ENCODE measurements at places on chromosomes 3 and 15.

DNA sequence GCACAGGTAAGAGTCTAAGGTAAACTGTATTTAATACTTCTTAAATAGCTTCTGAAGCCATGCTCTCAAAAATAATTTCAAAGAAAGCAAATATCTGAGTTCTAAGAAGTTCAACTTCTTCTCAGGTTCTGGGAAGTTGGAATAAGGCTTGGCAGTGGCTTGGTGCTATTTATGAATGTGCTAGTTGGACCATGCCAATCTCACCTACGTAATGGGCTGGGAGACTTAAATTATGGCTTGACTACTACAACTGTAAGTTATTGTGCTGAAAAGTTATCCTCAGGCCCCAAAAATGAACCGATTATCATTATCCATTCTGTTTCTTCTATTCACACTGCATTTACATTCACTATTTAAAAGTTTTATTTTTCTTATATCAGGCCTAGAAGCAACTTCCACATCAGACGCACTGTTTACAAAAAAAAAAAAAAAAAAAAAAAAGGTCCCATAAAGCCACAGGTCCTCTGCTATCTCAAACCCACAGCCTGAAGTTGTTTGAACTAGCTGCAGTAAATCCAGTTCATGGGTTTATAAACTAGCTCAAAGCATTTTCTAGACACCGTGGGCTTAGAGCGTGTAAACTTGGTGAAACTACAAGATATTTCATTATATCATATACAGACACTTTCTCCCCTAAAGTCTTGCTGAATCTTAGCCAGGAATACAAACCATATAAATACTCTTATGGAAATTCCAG lies 3.4 kb downstream of the LRIG1 start:
- no peak for DNase-seq

- no peak for DNase-seq
Observed at GRCh38 chr15:75841626-75842025, 1.6 kb upstream of the UBE2Q2 start.

GRCh38 chr3:161821591-161821990 lies 325.0 kb downstream of the OTOL1 start:
- no peak for DNase-seq

- DNase-seq = peak; percentile 70
Observed at GRCh38 chr3:64399205-64399800, 174.0 kb upstream of the PRICKLE2 start.

GRCh38 chr3:42730294-42730693 lies 27.7 kb upstream of the HHATL start:
- no peak for DNase-seq

- no peak for DNase-seq
Observed at GRCh38 chr3:70890020-70890394, 577.6 kb upstream of the MDFIC2 start.

DNA sequence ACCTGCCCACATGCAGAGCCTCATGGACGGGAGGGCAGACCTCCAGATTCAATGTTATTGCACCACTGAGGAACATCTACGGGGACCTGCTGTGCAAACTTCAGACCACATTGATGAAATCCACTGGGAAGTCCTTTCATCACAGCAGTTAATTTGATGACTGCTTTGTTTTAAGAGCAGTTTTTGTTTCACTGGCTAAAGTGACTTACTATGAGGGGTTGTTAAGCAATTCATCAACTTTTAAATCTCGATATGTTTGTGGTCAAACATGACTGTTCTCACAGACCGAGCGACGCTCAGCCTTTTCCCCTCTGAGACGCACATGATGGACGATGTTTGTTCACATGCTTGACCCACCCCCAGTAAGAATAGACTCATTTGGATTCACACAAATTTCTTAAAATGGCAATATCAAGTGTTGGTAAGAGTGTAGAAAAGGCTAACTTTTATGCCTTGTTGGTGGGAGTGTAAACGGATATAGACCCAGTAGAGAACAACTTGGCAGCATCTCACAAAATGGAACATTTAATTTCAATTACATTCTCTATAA lies 35.9 kb upstream of the IREB2 start:
- no peak for DNase-seq

- peak; percentile 44 for DNase-seq
Observed at GRCh38 chr15:89999676-90000185, 1.4 kb upstream of the ZNF710 start.

DNA sequence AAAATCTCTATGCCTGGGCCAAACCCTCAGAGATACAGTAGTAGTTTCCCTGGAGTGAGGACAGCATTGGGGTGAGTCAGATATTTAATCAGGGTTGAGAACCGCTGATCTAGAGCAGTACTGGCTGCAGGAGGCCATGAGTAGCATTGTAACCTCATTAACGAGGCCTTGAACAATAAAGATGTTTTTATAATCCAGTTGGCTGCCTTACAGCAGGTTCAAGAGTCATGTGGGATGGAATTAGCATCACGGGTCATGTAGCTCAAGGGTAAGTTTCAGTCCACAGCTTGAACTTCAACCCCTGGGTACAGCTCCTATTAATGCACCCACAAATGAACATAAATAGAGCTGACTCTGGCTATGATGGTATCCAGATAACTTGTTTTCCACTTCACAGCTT lies 5.1 kb downstream of the HPS3 start:
- DNase-seq = peak; percentile 24

DNA sequence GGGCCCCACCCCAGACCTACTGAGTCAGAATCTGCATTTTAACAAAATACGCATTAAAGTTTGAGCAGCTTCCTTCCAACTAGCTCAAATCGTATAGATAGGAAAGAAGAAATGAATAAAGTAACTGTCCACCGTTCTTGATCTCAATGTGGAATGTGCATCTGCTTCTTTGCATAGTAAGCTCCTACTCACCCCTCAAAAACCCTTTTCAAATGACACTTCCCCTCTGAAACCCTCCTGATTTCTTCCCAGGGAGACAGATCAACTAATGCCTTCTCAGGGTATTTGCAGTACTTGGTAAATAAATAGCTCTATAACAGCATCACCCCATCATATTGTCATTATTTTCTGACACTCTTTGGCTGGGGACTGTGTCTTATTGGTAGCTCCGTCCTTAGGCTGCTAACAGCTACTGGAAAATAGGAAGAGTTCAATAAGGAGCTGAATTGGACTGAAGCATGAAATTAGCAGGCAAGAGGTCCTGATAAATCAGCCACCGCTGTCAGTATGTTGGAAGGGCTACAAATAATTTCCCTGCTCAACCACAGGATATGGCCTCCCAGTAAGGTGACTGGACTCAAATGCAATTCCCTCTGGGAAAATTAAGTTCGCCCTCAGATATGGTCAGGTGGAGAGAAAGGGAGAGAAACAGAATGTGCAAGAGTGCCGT lies 10.2 kb downstream of the OXTR start:
- no peak for DNase-seq

DNA sequence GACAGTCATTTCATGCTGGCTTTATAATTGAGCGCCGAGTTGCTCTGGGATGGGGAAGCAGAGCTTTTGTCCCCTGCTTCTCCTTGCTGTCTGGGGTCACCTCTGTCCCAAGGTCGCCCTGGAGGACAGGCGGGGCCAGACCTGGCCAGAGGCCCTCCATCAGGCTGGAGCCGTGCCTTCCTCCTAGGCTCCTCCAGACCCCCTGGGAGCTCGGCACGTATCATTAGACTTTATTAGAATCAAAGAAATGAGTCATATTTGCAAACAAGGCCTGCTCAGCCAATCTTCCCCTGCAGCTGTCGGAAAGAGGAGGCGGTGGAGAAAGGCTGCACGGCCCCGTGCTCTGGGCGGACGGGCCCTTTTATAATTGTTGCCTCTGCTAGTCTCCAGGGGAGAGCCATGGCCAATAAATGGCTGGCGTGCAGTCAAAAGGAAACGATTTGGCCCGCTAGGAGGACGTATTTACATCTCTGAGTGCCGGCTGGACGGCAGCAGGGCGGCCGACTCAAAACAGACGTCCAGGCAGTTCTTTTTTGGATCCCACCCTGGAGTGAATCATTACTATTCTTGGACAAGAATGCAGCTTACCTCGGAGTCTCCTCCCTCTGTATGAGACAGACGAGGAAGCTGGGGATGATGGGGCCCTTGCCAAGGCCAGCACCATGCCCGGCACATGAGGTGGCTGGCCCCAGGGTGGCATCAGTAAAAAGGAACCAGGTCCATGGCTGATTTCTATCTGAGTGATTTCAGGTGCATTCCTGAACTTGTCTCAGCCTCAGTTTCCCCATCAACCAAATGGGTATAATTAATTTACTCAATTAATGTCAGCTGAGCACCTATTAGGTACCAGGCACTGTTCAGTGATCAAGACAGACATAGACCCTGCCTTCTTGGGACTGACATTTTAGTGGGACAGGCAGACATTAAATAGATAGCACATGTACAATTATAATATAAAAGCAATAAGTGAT lies 50.6 kb downstream of the SLC6A6 start:
- DNase-seq = peak; percentile 92

DNA sequence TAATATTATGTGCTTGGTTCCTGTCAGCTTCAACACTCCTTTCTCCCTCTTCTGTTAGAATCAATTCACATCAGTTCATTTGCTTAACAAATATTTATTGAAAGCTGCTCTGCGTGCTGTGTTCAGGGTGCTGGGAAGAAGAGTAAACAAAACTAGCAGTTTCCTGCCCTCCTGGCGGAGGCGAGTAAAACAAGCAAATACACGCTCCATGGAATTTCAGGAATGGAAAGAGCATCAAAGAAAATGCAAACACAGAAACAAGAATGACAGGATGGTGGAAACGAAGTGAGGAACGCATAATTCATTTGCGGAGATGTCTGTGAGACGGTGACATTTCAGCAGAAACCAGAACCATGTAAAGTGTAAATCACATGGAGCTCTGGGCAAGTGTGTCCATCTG lies 49.4 kb upstream of the SPTSSB start:
- DNase-seq = peak; percentile 91

- DNase-seq = no peak
Observed at GRCh38 chr3:18687286-18687685, 262.1 kb upstream of the SATB1 start.

- no peak for DNase-seq
Observed at GRCh38 chr3:48990636-48991469, 812 bp downstream of the P4HTM start.

- DNase-seq = peak; percentile 57
Observed at GRCh38 chr3:46372492-46373359, 2.0 kb downstream of the CCR5 start.

DNA sequence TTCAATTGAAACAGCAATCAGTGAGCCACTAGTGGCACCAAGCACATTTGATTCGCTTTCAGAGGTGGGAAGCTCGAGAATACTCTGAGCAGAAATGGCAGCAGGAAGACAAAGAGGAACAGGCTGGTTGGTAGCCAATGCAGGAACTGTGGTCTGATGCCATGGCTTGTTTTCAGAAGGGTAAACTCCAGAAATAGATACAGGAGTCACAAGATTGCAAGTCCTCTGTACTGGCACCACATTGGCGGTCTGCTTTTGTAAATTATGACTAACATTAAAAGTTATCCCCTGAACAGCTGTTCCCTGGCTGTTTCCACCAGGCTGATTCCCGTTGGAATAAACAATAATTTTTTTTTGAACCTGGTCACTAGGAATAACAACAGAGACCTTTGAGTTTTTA lies 35.5 kb downstream of the USF3 start:
- DNase-seq = no peak

DNA sequence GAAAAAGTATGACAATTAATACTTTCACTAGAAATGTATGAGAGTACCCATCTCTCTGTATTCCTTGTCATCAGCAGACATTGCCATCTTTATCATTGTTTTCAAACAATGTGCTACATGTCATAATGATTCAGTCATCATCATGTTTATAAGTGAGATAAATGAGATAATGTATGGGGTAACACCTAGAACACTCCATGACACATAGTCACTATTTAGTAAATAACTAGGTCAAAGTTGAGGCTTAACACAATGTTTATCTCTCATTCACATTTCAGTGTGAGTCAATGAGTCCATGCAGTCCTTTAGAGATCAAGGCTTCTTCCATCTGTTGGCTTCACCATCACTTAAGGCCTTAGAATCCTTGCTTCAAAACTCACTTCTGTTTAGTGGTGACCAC lies 70.0 kb downstream of the NLGN1 start:
- peak; percentile 68 for DNase-seq

DNA sequence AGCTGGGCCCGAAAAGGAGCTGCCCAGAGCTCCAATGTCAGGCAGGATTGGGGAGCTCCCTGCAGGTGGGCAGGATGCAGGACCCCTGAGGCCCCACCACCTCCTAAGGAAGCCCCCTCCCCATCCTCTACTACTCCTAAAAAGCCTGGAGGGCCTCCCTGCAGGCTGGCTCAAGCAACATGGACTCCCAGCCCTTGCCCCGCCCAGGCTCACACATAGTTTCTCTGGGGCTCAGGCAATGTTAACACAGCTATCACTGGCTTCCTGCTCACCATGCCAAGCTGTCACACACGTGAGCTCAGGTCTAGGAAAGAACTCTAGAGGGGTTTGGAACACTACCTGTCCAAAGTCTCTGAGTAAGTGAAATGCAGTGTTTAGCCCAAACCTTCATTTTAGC lies 65.4 kb upstream of the ZNF148 start:
- DNase-seq = peak; percentile 41

- peak; percentile 51 for DNase-seq
Observed at GRCh38 chr15:51737522-51738305, at the start of gene LYSMD2. Gene LYSMD2, minus strand, starts transcription at chr15:51737655. Its CDS starts 33 bp downstream, at chr15:51737622.

DNA sequence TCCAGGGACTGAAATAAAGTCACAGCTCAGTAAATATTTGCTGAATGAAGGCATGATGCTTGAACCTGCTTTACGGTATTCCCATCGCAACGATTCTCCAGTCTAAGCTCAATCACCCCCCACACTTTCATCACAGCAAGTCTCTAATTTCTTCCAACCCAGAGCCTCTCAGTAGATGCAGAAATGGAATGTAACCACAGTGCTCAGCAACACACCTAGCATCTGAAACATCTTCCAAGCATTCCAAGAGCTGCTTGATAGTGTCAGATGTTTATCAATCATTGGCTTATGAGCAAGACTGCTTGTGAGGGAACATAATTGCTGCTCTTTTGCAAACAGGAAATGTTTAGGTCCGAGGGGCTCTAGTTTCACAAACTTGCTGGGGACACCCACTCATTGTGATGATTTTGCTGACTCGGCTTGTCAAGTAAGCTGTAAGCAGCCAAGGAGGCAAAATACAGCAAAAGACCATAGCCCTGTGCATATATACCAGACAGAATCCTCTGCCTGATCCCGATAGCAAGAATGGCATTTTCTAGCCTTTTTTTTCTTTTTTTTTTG lies 751.2 kb downstream of the NR2F2 start:
- no peak for DNase-seq

DNA sequence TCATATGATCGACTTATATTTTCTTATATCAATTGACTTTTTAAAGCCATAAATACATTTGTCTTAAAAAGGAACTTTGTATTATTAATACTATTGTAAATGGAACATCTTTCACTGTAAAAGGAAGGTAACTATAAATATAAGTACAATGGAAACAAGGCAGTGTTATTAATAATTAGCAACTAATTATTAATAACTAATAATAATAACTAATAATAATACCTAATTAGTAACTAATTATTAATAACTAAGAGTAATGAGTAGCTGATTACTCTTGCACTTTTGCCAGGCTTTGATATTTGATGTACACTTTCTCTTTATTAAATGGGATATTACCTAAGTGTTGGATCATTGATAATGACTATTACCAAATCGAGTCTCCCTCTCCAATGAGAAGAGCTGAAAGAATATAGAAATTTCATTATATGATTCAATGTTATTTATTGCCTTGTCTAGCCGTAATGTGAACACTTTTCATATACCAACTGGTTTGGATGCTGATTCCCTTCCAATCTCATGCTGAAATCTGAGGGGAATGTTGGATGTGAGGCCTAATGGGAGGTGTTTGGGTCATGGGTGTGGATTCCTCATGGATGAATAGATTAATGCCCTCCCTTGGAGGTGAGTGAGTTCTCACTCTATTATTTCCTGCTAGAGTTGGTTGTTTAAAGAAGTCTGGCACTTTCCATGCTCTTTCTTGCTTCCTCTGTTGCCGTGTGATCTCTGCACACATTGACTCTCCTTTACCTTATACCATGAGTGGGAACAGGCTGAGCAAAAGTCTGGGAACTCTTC lies 202.1 kb upstream of the ZBTB20 start:
- no peak for DNase-seq
